CD4-positive, alpha-beta T cell treated with Interleukin-6 at 100 ng/mL for 8 hours (primary cell): ENCODE measurements at places on chromosomes 1 and 21.

DNA sequence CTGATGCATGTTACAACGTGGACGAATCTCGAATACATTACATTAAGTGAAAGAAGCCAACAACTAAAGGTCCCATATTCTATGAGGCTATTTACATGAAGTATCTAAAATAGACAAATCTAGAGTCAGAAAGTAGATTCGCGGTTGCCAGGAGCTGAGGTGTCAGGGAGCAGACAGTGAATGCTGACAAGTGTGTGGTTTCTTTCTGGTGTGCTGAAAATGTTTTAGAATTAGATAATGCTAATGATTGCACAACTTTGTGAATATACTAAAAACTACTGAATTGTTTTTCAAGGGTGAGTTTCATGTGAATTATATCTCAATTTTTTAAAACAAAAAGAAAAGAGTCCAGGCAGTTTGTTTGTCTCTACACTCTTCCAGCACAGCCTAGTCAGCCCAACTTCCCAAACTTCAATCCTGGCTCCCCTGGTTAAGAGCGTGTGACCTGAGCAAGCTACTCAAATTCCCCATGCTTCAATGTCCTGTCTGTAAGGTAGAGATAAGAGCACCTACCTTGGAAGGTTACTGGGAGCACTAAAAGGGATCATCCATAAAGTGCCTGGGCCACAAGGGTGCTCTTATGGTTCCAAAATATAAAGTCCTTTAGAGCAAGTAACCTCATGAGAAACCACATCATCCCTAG, 20.9 kb downstream of the HLCS start:
- DNase-seq, result no peak

DNA sequence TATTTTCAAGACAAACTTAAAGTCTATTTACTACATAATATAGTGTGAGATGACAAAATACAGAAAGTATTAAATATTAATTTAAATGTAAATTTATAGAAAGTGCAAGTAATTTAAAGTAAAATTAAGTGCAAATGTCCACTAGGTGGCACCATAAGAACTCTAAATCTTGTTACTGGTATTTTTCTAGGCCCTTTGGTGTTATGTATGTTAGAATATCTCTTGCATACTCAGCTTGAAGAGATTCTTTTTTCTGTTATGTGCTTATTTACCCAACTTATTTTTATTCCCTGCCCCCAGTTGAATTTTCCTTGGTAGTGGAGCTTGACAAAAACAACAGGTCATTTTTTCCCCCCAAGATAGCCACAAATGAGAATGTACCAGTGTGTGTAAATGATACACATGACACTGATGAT, 71.5 kb downstream of the RPS6KC1 start:
- peak; percentile 24 for DNase-seq

GRCh38 chr1:65503427-65503826, 83.0 kb downstream of the LEPR start:
- DNase-seq, result no peak

DNA sequence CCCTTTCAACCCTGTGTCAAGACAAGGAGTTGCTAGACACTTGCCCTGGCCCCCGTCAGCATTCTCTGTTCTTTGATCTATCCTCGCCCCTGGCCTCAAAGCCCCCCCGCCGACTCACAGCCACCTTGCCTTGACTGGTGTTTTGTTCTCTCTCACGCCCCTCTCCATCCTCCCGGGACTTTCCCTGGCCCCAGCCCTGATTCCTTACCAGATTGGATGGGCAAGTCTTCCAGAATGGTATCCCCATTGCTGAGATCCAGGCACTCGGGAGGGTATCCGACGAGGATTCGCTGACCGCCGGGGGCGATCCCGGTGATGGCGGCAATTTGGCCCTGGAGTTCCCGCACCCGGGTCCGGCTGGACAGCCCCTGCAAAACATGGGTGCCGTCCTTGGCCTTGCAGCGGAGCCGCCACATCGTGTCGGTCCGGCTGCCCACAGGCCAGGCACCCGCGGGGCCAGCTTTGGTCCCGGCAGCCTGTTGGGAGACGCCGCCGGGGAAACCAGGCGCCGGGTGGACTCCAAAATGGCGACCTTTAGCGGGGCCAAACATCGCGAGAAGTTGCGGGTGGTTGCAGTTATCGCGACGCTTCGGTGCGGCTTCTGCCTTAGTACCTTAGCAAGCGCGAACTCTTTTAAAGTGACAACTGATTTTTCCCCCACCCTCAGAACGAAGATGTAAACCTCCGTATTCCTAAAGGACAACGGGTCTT, 373 bp downstream of the YOD1 start:
- peak; percentile 86 for DNase-seq

- DNase-seq, result peak; percentile 68
Observed at GRCh38 chr1:64823691-64824476, 79.0 kb downstream of the RAVER2 start.

DNA sequence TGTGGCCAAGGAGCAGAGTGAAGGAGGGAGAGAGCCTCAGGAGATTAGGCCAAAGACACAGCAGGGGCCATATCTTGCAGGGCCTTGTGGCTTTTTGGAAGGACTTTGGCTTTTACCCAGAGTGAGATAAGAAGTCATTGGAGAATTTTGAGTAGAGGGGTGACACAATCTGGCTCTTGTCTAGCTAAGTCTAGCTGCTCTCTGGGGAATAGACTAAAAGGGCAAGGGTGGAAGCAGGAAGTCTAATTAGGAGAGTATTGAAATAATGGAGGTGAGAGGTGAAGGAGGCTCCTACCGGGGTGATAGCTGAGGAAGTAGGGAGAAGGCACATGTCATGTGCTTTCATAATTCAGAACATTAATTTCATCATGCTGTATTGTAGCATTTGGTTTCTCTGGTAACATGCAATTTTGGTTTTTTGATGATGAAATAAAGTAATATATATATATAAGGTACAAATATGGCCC, 34.3 kb upstream of the KCNA3 start:
- DNase-seq, result no peak

- DNase-seq, result no peak
Observed at GRCh38 chr1:118899340-118899739, 88.8 kb downstream of the TBX15 start.

DNA sequence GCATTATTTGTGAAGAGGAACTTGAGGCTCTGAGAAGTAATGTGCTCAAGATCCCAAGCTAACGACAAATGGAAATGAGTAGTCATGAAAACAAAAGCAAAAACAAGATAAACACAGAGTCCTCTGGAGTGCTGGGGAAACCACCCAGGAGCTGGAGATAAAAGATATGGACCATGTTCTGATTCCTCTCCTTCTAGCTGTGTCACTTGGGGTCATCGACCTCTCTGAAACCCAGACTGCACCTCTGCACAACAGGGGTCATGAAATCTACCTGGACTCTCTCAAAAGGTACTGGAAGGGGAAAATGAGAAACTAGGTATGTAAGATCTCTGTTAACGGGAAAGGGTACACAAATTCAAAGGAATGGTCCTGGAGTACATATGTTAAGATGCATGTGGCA, 6.5 kb downstream of the PGLYRP4 start:
- no peak for DNase-seq

DNA sequence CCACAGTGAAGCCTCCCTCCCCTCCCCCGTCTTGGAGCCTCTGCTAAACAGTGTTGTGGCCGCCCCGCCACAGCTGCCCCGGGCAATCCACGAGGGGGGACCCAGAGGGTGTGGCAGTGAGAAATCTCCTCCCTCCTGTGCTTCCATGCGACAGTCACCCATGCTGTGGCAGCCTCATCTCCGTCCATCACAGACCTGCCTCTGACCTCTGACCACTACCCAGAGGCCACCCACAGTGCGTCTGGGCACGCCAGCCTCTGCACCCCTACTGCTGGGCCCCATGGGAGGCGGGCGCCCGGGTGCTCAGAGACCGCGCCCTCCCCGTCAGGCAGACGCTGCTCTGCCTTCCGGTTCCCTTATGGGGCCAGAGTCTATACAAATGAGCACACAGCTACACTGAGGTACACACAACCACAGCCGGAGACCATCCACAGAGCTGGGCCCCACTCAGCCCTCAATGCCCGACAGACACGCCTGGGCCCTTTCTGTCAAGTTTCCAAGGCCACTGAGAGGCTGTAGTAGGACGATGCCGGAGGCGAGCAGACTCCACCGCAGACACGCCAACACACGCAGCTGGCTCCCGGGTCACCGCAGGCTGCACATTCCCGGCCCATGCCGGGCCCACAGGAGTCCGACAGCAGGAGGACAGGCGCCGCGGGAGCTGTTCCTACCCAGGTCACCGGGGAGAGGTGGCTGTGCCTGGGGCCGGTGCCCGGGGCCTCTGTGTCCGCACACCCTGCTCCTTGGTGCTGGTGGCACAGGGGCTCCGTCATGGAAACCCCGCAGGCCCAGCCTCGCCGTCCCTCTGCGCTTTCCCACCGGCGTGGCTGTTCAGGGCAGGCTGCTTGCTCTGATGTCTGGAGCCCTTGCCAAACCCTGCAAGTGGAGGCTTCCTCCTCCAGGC, 23.9 kb upstream of the TMEM52 start:
- DNase-seq, result no peak

GRCh38 chr1:147627435-147628110, 42.8 kb downstream of the ACP6 start:
- peak; percentile 53 for DNase-seq

- DNase-seq, result no peak
Observed at GRCh38 chr1:152757747-152758146, at the start of gene KPRP. Gene KPRP (plus strand): TSS chr1:152758025. CDS start chr1:152759589, 1,564 bp downstream.

DNA sequence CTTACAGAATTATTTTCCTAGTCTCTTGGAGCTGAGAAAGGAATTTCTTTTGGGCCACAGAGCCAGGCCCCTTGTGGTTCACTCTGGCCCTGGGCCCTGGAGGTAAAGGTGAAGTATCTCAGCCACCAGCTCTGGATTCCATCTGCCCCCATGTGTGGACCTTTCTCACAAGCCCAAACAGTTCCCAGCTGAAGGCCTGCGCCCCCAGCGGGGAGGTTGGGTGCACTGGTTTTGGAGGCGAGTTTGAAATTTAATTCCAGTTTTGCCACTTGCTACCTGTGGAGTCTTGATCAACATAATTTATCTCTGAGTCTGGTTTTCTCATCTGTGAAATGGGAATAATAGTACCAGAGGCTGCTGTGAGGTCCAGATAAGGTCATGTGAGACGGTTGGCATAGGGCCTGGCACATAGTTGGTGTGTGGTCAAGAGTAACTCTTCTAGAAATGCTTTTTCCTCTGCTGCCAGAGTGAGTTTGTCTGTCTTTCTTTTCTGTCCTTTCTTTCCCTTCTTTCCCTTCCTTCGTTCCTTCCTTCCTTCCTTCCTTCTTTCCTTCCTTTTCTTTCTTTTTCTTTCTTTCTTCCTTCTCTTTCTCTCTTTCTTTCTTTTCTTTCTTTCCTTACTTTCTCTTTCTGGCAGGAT, 6.1 kb downstream of the AGTRAP start:
- DNase-seq, result no peak

DNA sequence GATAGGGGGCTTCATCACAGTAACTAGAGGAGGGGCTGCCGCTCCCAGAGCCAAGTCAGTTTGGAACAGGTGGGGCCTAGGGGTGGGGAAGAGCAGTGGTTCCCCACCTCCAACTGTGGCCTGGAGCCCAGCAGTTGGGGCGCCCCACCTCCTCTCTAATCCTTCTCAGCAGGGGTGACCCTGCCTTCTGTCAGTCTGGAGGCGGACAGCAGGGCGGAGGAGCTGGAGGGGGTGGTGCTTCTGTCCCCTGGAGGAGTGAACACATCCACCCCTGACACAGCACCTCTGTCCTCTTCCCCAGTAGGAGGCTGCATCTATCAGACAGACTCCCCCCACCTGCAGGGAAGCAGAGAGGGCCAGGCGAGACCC, 73.8 kb downstream of the MRPL37 start:
- no peak for DNase-seq

GRCh38 chr1:64878931-64879611, 87.3 kb downstream of the JAK1 start:
- no peak for DNase-seq

DNA sequence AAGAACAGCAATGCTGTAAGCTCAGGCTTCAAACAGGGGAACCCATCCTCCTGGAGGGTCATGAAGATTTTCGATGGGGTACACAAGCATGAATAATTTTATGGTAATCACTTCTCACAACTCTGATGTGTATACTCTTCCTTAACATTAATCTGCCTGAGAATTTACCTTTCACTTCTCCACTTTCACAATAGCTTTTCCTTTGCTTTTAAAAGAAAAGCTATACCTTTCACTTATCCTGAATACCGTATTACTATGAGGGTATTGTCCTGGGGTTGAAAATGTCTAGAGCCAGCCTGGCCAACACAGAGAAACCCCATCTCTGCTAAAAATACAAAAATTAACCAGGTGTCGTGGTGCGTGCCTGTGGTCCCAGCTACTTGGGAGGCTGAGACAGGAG, 12.7 kb upstream of the ZYG11B start:
- DNase-seq, result no peak

DNA sequence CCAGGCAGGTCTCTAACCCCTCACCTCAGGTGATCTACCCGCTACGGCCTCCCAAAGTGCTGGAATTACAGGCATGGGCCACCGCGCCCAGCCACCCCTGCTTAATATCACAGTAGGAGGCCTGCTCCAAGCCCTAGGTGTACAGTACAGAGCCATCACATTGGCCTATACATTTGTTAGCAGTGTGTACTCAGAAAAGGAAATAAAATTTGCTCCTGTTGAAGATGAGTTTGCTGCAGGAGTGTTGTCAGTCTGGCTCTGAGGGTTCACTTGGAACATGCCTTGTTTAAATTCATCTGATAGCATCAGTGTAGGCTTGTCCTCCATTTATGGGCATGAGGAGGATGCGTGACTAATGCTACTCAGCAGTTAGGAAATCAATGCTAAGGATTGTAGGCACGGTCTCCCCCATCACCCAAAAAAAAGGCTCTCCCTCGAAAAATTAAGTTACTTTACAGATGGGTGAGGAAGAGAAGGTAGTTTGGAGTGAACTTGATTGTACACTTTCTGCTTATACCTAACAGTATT, 4.6 kb upstream of the ENAH start:
- no peak for DNase-seq

GRCh38 chr1:153677718-153678518, 570 bp upstream of the NPR1 start:
- peak; percentile 43 for DNase-seq

DNA sequence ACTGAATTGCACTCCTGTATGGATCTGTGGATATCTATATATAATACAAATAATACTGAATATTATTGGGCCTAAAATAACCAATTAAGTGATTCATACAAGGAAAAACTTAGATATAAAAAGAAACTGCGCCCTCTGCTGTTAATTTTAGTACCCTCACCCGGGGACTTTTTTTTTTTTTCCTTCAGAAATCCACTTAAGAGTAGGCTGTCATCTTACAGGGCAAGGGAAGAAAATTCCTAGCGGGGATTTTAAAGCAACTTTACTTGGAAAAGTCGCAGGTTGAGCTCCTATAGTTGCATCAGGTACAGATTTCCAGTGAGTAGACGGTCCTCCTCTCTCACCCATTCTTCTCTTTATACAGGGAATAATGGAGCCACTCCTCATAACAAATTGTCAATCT, 1.3 kb downstream of the NTNG1 start:
- no peak for DNase-seq

DNA sequence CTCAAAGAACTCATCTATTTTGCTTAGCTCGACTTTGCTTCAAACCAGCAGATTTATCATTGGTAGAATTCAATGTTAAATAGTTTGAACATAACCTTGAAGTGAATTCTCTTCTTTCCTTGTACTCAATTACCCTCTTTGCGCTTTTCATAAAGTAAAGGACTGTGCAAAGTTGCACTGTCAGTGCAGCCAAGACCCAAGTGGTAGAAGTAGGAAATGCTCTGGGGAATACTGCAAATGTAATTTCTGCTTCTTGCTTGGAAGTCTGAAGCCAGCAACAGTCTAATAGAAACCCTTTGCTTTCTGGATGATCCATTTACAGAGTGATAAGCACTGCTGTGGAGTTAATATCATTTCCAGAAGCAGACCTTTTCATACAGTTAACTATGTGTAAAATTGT, 936.7 kb upstream of the TMPRSS15 start:
- DNase-seq, result no peak

GRCh38 chr1:187842406-187843165, 1013.8 kb downstream of the PLA2G4A start:
- DNase-seq, result no peak

- DNase-seq, result no peak
Observed at GRCh38 chr1:230159580-230159979, 92.5 kb downstream of the GALNT2 start.
